H9 (cell line): ENCODE measurements at places on chromosomes 7 and 10. TPM values are rescaled to one million over a fixed set of nuclear protein-coding genes. Genes with fewer than 3 reads are reported as not detected.

The NANOS1 gene
- total RNA-seq: 4.5 and 5.5 TPM in 2 replicates

The ABCB4 gene
- total RNA-seq: 0.20 and 0.26 TPM in 2 replicates

The TAF5 gene
- total RNA-seq: 8.3 and 8.5 TPM in 2 replicates

The DNA2 gene
- 43.4 and 46.9 TPM in 2 replicates for total RNA-seq

GRCh38 chr7:134532180-134532953 is 5.0 kb downstream of the AKR1B10 start:
- H3K4me3 ChIP-seq: no peak overlapping the region
- H3K27me3 ChIP-seq: no peaks in the 10 kb centered on the region
- H3K4me1 ChIP-seq: peaks cover 2% of the 10 kb centered on the region; the same call in 1 of the 2 replicates
- no peak overlapping the region for H3K27ac ChIP-seq

- DNase-seq: no peak
- no peak overlapping the region for H3K27ac ChIP-seq
- no peaks in the 10 kb centered on the region for H3K27me3 ChIP-seq
- H3K36me3 ChIP-seq: no peaks in the 10 kb centered on the region
- H3K4me1 ChIP-seq: no peaks in the 10 kb centered on the region
- no peak overlapping the region for H3K4me3 ChIP-seq
These were observed 126.8 kb upstream of the NRP1 start for GRCh38 chr10:33461295-33461640.

- H3K27ac ChIP-seq: no peak overlapping the region
- DNase-seq: no peak
- no peak overlapping the region for H3K4me3 ChIP-seq
- H3K4me1 ChIP-seq: no peaks in the 10 kb centered on the region
These were observed 82.5 kb upstream of the SEM1 start for GRCh38 chr7:96792115-96792514.

- no peak overlapping the region for H3K4me3 ChIP-seq
- H3K27me3 ChIP-seq: no peaks in the 10 kb centered on the region
- H3K4me1 ChIP-seq: no peaks in the 10 kb centered on the region
- no peak for DNase-seq
- H3K36me3 ChIP-seq: no peaks in the 10 kb centered on the region
- no peak overlapping the region for H3K27ac ChIP-seq
These were observed 131.3 kb downstream of the PLPP4 start for GRCh38 chr10:120588311-120588710.

GRCh38 chr7:23067271-23067670 is 38.3 kb upstream of the KLHL7 start:
- H3K36me3 ChIP-seq: no peaks in the 10 kb centered on the region
- no peaks in the 10 kb centered on the region for H3K27me3 ChIP-seq
- H3K4me1 ChIP-seq: no peaks in the 10 kb centered on the region

GRCh38 chr10:70618663-70619062 is 16.1 kb upstream of the PRF1 start:
- peaks cover 4% of the 10 kb centered on the region for H3K4me1 ChIP-seq
- no peak overlapping the region for H3K4me3 ChIP-seq
- no peaks in the 10 kb centered on the region for H3K27me3 ChIP-seq

DNA sequence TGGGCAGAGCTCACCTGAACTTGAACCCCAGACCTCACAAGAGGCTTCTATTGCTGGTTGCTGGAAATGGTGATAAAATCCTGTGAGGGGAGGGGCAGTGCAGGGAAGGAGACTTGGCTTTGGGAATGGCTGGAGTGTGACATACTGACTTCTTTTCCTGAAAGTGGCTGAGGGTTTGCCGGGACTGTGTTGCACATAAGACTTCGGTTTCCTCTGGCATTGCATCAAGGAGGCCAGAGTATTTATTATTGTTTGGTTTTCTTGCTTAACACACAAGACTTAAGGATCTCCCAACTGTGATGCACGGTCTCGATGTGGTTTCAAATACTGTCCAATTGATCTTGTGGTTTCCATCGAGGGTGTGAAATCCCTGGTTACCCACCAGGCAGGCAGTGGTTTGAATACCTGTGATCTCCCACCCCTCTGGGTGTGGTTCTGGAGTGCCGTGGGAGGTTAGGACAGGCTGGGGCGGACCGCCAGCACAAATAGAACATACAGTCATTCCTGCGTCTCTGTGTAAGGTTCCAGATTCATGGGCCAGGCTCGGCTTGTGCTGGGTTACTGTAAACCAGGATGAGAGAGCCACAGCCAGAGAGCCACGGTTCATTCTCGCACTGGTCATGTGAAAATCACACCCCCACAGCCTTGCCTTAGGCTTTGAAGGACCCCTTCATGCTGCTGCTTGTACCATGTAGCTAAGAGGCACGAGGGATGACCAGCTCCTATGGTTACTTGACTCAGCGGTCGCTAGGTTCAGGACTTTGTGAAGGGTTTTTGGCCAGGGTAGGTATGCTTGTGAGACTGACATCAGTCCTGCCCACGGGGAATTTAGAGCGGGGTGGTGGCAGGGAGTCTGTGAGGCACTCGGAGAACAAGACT is 39.2 kb downstream of the WBP1L start:
- no peaks in the 10 kb centered on the region for H3K36me3 ChIP-seq
- H3K4me1 ChIP-seq: peaks cover 15% of the 10 kb centered on the region; the same call in 1 of the 2 replicates
- no peaks in the 10 kb centered on the region for H3K27me3 ChIP-seq
- no peak for DNase-seq
- no peak overlapping the region for H3K4me3 ChIP-seq
